ENCODE measurements at places on chromosomes 13 and 19.
A peak's percentile ranks its signal among the peaks of the same experiment; 100 is the strongest.

DNA sequence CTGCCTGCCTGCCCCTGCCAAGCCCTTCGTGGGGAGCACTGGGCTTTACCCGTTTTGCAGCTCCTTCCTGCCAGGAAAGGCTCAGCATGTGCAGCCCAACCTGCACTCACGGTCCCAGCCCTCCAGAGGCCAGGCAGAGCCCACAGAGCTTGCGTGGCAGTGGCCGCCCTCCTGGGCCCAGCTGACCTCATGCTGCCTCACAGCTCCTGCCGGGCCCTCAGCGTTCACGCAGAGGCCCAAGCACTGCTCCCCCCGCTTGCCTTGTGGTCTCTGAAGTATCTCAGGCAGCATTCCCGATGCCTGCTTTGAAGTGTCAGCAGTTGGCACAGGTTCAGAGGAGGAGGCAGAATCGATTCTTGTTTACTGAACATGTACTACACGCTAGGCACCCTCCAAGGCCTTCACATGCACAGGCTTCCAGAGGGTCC lies 32.5 kb downstream of the CAPN12 start:
- DNase-seq = no peak

GRCh38 chr13:76677043-76677442 lies 209.2 kb downstream of the KCTD12 start:
- DNase-seq = no peak

GRCh38 chr19:22595918-22596341 lies 38.2 kb upstream of the ZNF492 start:
- peak; percentile 7 for DNase-seq

DNA sequence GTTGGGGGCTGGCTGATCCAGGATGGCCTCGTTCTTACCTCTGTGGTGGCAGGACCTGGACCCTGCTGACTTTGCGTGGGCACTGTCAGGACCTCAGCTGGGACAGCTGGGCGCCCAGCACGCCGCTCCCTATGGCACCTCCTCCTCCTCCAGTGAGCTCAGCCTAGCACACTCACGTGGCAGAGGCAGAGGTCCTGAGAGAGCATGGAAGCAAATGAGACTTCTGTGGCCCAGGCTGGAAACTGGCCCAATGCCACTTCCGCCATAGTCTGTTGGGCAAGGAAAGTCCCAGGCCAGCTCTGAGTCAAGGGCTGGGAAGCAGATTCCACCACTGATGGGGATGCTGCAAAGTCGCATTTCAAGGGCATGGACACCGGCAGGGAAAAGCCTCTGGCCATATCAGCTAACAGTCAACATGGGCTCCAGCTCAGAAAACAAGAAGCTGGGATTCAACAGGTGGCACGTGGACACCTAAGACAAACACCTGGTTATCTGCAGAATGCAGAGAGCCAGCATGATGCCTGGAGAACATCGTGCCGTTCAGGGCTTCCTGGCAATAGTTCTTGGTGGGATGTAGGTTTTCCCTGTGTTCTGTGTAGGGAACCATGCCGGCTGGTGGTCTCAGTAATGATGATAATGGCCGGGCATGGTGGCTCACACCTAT lies 16.7 kb downstream of the MYBPC2 start:
- DNase-seq = no peak

DNA sequence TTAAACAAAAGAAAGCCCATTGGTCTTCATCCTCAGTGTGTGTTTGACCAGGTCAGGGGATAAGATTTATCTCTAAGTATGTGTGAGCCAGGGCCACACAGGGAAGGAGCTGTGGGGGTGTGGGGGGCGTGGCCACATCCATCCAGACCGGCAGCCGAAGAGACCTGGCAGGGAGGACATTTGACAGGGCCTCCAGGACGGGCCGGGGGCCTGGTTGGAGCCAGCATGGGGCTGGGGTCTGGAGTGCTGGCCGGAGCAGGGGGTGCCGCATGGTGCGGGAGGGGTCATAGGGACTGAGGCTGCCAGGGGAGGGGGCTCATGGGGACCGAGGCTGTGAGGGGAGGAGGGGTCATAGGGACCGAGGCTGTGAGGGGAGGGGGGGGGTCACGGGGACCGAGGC lies 20.4 kb upstream of the GNA15 start:
- no peak for DNase-seq

GRCh38 chr19:19493841-19494546 lies 21.4 kb downstream of the TSSK6 start:
- no peak for DNase-seq
